ENCODE measurements at places on chromosomes 2 and 18.

- H3K4me1 ChIP-seq: peaks cover 47% of the 10 kb centered on the region
- no peaks in the 10 kb centered on the region for H3K27me3 ChIP-seq
- no peak overlapping the region for H3K27ac ChIP-seq
- no peak for DNase-seq
These were observed 207.5 kb downstream of the SEPTIN10 start for GRCh38 chr2:109406301-109406700.

DNA sequence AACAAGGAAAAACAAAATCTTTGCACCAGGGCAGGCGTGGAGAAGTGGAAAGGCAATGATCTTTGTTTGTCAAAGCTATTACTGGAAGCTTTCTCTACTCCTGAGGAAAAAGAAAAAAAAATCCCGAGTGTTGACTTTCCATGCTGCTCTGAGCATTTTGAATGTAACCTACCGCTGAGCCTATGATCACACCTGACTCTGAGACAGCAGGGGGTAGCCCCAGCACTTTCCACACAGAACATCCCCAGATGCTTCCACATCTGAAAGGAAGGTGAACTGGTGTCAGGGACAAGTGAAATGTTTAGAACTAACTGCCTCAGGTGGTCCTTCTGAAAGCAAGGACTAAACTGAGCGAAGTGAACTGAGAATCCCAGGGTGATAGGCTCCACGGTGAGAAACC is 1315.1 kb upstream of the DDX18 start:
- no peak overlapping the region for H3K27ac ChIP-seq
- H3K4me1 ChIP-seq: no peaks in the 10 kb centered on the region
- DNase-seq: no peak
- no peaks in the 10 kb centered on the region for H3K36me3 ChIP-seq

- no peaks in the 10 kb centered on the region for H3K36me3 ChIP-seq
- no peaks in the 10 kb centered on the region for H3K27me3 ChIP-seq
- peaks cover 39% of the 10 kb centered on the region for H3K4me1 ChIP-seq
- no peak for DNase-seq
These were observed 18.3 kb downstream of the HS6ST1 start for GRCh38 chr2:128300151-128301020.

- H3K4me1 ChIP-seq: peaks cover 3% of the 10 kb centered on the region
- H3K27ac ChIP-seq: no peak overlapping the region
- peaks cover 6% of the 10 kb centered on the region for H3K36me3 ChIP-seq
- H3K4me3 ChIP-seq: no peak overlapping the region
These were observed 120.3 kb upstream of the NFATC1 start for GRCh38 chr18:79275461-79275860.

GRCh38 chr2:68857202-68857845 is 13.9 kb downstream of the BMP10 start:
- H3K4me1 ChIP-seq: no peaks in the 10 kb centered on the region
- H3K27me3 ChIP-seq: peaks cover 13% of the 10 kb centered on the region

DNA sequence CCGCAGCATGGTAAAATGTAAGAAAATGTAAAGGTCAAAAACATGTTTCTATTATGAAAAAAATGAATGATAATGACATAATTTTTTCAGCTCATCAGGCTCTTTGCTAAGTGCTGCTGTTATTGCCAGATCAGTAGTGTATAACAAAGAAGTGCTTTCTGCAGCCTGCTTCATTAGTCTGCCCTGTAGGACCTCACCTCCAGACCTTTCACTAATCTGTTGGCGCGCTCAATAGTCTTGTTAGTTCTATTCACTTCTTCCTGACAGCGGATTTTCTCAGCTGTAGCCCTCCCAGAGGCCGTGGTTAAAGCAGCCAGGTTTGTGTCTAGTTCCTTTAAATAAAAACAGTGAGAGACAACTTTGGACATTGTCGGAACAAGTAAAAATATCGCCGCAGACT is 97.7 kb downstream of the CDCA7 start:
- no peak for DNase-seq
- no peaks in the 10 kb centered on the region for H3K36me3 ChIP-seq
- H3K4me1 ChIP-seq: no peaks in the 10 kb centered on the region
- H3K27ac ChIP-seq: no peak overlapping the region
- peaks cover 6% of the 10 kb centered on the region for H3K27me3 ChIP-seq

- H3K4me1 ChIP-seq: peaks cover 9% of the 10 kb centered on the region
- DNase-seq: no peak
- no peak overlapping the region for H3K4me3 ChIP-seq
- H3K27me3 ChIP-seq: no peaks in the 10 kb centered on the region
- no peak overlapping the region for H3K27ac ChIP-seq
These were observed 30.8 kb upstream of the AAK1 start for GRCh38 chr2:69674316-69674670.

DNA sequence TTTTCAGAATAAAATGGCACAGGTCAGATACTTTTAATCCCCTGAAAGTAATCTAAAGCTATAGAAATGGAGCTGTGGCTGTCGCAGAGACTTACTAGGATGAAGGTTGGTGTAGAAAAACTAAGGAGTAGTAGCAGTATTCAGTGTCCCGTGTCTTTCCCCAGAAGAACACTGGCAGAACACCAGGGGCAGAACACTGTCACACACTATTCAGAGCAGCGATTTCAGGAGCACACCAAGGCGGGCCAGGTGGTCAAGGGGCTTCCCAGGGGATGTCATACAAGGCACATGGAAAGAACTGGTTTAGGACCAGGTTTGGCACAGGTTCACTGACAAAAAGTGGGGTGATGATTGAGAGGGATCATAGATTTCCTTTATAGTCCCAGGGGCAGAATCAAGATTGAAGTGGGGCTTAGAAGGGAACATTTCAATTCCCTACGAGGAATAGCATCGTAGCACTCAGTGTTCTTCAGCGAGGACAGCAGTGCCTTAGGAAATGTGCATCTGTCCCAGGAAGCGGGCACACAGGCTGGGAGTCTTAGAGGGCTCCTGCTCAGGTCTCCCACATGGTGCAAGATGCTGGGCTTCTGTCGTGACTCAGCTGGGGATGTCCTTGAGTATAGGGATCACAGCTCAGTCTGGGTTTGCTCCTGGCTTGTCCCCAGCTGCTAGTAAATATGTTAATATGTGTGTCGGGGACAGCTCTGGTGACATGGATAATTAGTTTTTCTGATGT is 22.6 kb downstream of the BCL2L11 start:
- H3K27ac ChIP-seq: no peak overlapping the region
- H3K27me3 ChIP-seq: no peaks in the 10 kb centered on the region
- no peak overlapping the region for H3K4me3 ChIP-seq
- no peaks in the 10 kb centered on the region for H3K4me1 ChIP-seq
- DNase-seq: no peak
- peaks cover 2% of the 10 kb centered on the region for H3K36me3 ChIP-seq

- H3K36me3 ChIP-seq: no peaks in the 10 kb centered on the region
- no peaks in the 10 kb centered on the region for H3K4me1 ChIP-seq
- H3K4me3 ChIP-seq: no peak overlapping the region
These were observed 645.5 kb upstream of the ID2 start for GRCh38 chr2:8036366-8036765.

DNA sequence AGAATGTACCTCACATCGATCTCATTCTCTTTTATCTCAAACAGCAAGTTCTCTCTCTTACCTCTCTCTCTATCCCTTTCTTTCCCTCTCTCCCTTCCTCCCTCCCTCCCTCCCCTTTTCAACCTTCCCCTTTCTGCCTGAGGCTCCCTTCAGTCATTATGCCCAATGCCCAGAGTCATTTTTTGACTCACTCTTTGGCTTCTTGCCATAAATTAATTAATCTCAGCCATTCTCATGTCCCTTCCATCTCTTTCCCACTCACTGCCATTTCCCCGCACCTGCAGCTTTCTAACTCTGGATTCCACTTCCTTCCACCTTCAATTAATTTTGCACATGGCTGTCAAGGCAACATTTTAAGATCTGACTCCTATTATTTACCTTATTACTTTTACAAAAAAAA is 60.1 kb downstream of the EVA1A start:
- no peak for DNase-seq
- H3K4me1 ChIP-seq: peaks cover 5% of the 10 kb centered on the region
- no peak overlapping the region for H3K27ac ChIP-seq
- no peaks in the 10 kb centered on the region for H3K27me3 ChIP-seq

- DNase-seq: no peak
- H3K4me1 ChIP-seq: no peaks in the 10 kb centered on the region
- no peak overlapping the region for H3K4me3 ChIP-seq
- H3K27me3 ChIP-seq: no peaks in the 10 kb centered on the region
These were observed 77.5 kb upstream of the FZD5 start for GRCh38 chr2:207847098-207847806.

DNA sequence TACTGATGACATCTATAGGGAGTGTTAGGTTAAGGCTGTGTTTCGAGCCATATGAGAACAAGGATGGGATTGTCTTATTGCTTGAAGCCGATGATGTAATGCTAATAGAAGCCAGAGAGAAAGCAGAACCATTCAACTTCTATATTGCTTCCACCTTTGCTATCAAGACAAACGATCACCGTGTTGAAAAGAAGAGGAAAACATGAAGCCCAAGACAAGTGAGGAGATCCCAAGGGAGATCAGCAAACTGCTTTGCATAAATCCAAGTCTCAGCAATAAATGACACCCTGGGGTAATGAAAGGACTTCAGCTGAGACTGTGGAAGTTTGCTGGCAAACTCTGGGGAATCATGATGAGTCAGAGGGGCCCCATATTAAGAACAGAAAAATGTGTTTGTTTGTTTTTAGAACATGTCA is 206.2 kb downstream of the NCKAP5 start:
- H3K27me3 ChIP-seq: no peaks in the 10 kb centered on the region
- no peak overlapping the region for H3K4me3 ChIP-seq
- no peaks in the 10 kb centered on the region for H3K36me3 ChIP-seq
- peak; percentile 30 for DNase-seq
- peak overlapping the region; percentile 13 for H3K27ac ChIP-seq

GRCh38 chr2:69993708-69994107 is 32.3 kb upstream of the ASPRV1 start:
- DNase-seq: no peak
- peaks cover 5% of the 10 kb centered on the region for H3K4me1 ChIP-seq
- H3K27me3 ChIP-seq: no peaks in the 10 kb centered on the region
- H3K27ac ChIP-seq: no peak overlapping the region
- H3K36me3 ChIP-seq: peaks cover 12% of the 10 kb centered on the region

GRCh38 chr2:142881619-142882018 is 4.2 kb downstream of the KYNU start:
- no peak overlapping the region for H3K27ac ChIP-seq
- H3K27me3 ChIP-seq: no peaks in the 10 kb centered on the region
- peaks cover 2% of the 10 kb centered on the region for H3K4me1 ChIP-seq
- no peaks in the 10 kb centered on the region for H3K36me3 ChIP-seq
- H3K4me3 ChIP-seq: no peak overlapping the region

DNA sequence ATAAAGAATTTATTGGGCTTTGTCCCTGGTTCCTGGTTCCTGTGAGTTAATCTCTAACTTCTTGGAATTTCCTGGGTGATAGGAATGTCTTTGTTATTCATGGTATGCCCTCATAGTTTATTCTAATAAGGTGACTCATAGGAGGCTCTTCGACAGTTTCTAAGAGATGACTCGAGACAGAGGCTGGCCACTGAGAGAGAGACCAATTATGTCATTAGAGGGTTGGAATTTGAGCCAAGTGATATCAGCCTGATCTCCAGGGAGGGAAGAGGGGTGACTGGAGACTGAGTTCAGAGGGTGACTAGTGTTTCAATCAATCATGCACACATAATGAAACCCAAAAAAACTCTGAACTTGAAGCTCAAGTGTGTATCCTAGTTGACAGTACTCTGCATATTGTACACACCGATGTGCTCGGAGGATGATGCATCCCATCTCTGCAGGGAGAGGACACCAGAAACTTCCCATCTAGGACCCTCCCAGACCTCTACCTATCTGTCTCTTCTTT is 185.7 kb downstream of the MTCL1 start:
- H3K27me3 ChIP-seq: no peaks in the 10 kb centered on the region
- peak overlapping the region; percentile 99 for H3K27ac ChIP-seq
- H3K4me1 ChIP-seq: peaks cover 8% of the 10 kb centered on the region
- peak; percentile 94 for DNase-seq
- no peak overlapping the region for H3K4me3 ChIP-seq

DNA sequence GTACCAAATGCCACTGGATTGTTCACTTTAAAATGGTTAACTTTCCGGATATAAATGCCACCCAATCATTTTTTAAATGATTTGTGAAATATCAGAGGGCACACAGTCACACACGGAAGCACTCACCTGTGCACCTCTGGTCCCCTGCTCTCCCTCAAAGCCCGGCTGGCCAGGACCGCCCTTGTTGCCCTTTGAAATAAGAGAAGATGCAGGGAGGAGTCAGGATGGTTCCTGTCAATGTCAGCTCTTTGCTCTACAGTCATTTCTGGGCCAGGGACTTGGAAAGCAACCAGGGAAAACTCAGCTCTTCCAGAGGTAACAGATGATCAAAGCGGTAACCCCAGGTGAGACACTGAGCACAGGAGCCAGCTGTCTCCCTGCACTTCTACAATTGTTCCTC is 60.7 kb downstream of the COL6A3 start:
- no peak overlapping the region for H3K4me3 ChIP-seq
- H3K27me3 ChIP-seq: peaks cover 8% of the 10 kb centered on the region
- DNase-seq: no peak
- H3K27ac ChIP-seq: no peak overlapping the region
- H3K4me1 ChIP-seq: peaks cover 2% of the 10 kb centered on the region

DNA sequence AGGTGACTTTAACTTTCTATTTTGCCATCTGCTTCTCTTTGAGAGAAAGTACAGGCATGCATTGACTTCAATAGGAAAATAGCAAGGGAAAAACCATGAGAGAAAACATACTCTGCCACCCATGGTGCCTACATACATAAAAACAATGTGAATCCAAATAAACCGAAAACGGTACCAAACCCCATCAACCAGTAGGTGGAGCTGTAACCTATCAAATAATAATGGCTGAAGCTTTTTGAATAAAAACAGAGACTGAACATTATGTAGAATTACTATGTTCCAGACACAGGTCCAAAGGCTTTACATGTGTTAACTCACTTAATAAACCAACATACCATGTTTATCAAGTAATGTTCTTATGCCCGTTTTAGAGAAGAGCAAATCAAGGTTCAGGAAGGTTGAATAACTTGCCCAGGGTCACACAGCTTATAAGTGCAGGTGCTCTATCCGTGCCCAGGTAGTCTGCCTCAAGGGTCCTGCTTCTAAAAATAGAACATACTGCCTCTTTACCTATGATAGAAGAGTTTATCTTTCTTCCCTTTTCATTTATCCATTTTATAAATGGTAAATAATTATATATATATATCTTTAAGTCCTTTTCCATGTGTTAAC is 293.9 kb upstream of the SYT4 start:
- H3K27me3 ChIP-seq: no peaks in the 10 kb centered on the region
- no peak overlapping the region for H3K27ac ChIP-seq
- H3K36me3 ChIP-seq: no peaks in the 10 kb centered on the region
- H3K4me1 ChIP-seq: no peaks in the 10 kb centered on the region
- DNase-seq: peak; percentile 56
- no peak overlapping the region for H3K4me3 ChIP-seq

DNA sequence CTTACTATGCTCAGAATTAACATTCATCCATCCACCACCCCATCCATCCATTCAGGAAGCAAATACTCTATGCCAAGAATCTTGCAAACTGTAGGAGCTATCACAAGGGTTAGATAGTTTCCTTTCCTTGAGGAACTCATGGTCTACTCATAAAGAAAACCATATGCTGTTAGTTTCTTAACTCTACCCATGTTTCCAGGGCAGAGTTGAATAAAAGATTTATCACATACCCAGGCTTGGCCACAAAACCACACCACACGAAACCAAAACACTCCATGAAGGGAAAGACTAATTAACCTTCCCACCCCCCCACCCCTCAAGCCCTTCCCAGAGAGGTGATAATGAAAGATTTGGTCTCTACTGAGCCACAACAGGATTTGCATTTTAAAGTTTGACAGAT is 23.7 kb upstream of the MSGN1 start:
- peaks cover 8% of the 10 kb centered on the region for H3K27me3 ChIP-seq
- peak overlapping the region; percentile 8 for H3K4me3 ChIP-seq
- peaks cover 3% of the 10 kb centered on the region for H3K4me1 ChIP-seq
- H3K27ac ChIP-seq: no peak overlapping the region
- DNase-seq: no peak
- H3K36me3 ChIP-seq: no peaks in the 10 kb centered on the region
